IMR-90 (cell line): ENCODE measurements at places on chromosomes 4 and X. TPM values are rescaled to one million over a fixed set of nuclear protein-coding genes. Genes with fewer than 3 reads are reported as not detected.
A peak's percentile ranks its signal among the peaks of the same experiment; 100 is the strongest.

The BDH2 gene
- 36.4 and 52.2 TPM in 2 replicates for total RNA-seq

The EOLA2 gene
- 22.5 and 23.7 TPM in 2 replicates for total RNA-seq

GRCh38 chrX:26442340-26442739 is 226.4 kb downstream of the MAGEB5 start:
- H3K27ac ChIP-seq, result no peak overlapping the region
- peak; percentile 26 for DNase-seq
- H3K4me1 ChIP-seq, result no peaks in the 10 kb centered on the region
- no peaks in the 10 kb centered on the region for H3K27me3 ChIP-seq

- no peak for DNase-seq
- peaks cover 9% of the 10 kb centered on the region for H3K27me3 ChIP-seq
- H3K4me1 ChIP-seq, result no peaks in the 10 kb centered on the region
- H3K27ac ChIP-seq, result no peak overlapping the region
- H3K4me3 ChIP-seq, result no peak overlapping the region
Observed at GRCh38 chr4:37794056-37794455, 32.4 kb upstream of the PGM2 start.

- DNase-seq, result no peak
- H3K36me3 ChIP-seq, result no peaks in the 10 kb centered on the region
Observed at GRCh38 chrX:13050151-13050550, 5.7 kb upstream of the FAM9C start.

GRCh38 chr4:32768664-32769389 is 2048.7 kb downstream of the PCDH7 start:
- no peak for DNase-seq
- no peaks in the 10 kb centered on the region for H3K27me3 ChIP-seq
- H3K4me1 ChIP-seq, result no peaks in the 10 kb centered on the region

DNA sequence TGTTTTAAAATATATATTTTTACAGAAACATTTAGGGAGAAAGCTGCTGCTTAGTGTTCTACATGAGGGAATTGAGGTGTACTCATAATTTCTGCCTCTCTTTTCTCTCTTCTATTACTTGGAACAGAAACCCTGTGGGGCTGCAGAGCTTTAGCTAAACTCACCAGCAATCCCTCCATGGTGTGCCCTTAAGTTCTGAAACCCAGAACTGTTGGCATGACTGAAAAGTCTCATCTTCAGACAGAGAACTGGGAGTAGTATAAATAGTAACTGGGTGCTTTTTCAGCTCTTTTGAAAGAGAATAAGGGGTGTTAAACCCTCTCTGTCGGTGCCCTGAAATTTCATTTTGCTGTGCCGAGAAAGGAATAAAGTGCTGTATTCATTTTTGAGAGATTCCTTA is 294.9 kb upstream of the BOD1L1 start:
- no peak for DNase-seq
- H3K27ac ChIP-seq, result no peak overlapping the region
- H3K27me3 ChIP-seq, result no peaks in the 10 kb centered on the region
- no peak overlapping the region for H3K4me3 ChIP-seq
- peaks cover 24% of the 10 kb centered on the region for H3K4me1 ChIP-seq

DNA sequence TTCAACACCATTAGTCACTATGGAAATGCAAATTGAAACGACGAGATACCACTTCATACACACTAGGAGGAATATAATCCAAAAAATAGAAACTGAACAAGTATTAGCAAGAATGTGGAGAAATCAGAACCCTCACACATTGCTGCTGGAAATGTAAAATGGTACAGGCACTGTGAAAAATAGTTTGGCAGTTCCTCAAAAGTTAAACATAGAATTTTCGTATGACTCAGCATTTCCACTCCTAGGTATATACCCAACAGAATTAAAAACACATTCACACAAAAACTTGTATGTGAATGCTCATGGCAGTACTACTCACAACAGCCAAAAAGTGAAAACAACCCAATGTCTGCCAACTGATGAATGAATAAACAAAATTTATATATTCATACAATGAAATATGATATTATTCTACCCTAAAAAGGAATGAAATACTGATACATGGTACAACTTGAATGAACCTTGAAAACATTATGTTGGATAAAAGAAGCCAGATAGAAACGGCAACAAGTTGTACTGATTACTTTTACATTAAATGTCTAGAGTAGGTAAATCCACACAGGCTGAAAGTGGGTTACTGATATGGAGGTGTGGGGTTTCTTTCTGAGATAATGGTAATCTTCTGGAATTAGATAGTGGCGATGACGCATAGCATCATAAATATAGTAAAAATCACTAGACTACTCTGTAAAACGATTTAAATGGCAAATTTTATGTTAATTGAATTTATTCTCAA is 22.3 kb downstream of the TEC start:
- H3K27ac ChIP-seq, result no peak overlapping the region
- H3K36me3 ChIP-seq, result no peaks in the 10 kb centered on the region
- H3K4me1 ChIP-seq, result no peaks in the 10 kb centered on the region
- DNase-seq, result peak; percentile 46
- no peaks in the 10 kb centered on the region; the same call in 1 of the 2 replicates for H3K27me3 ChIP-seq

The IL2 gene
- not detected in 2 replicates for total RNA-seq

DNA sequence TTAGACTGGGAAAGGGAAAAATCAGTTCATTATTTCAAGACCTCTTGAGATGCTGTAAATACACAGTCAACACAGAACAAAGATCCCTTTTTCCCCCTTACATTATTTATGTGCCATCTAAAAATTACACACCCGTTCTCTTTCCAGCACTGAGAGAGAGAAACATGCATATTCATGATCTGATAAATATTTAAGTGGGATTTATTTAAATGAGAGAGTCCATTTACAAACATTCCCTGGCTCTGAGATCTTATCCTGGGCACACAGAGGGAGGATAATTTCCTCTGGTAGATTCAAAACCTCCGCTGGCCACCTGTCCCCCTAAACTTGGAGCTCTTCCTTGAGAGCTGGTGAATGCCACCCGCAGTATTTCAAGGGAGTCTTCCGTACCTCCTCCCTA is 88.6 kb downstream of the GRIA3 start:
- DNase-seq, result no peak
- H3K27ac ChIP-seq, result no peak overlapping the region
- H3K4me3 ChIP-seq, result no peak overlapping the region

GRCh38 chr4:80619070-80619674 is 283.6 kb downstream of the CFAP299 start:
- DNase-seq, result no peak
- no peak overlapping the region for H3K27ac ChIP-seq
- no peak overlapping the region for H3K4me3 ChIP-seq
- no peaks in the 10 kb centered on the region for H3K27me3 ChIP-seq

DNA sequence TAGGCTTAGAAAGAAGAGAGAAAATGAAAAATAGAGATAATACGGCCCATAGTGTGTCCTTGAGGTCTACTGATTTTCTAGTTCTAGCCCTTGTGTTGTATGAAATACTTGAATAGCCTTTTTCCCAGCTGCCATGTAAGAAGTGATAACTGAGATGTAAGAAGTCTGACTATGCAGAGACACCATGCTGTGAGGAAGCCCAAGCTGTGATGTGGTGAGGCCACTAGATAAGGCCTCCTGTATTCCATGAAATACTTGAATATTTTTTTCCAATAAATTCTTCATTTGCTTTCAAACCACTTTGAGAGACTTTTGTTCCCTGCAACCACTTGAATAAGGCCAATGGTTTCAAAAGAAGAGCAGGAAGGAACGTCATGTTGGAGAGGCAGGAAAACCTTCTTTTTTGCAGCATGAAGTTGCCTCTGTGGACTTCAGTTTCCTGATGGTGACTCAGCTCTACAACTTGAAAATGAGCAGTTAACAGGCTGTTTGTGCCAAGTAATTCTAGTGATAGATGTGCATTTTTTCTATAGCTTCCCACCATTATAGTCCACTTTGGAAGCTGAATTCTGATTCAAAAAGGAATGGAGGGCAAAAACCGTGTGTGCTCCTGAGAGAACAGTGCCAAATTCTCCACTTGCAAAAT is 25.5 kb upstream of the FAM9C start:
- no peaks in the 10 kb centered on the region for H3K4me1 ChIP-seq
- H3K36me3 ChIP-seq, result no peaks in the 10 kb centered on the region
- H3K27ac ChIP-seq, result no peak overlapping the region
- no peaks in the 10 kb centered on the region for H3K27me3 ChIP-seq
- DNase-seq, result peak; percentile 56

- no peak for DNase-seq
- no peaks in the 10 kb centered on the region for H3K27me3 ChIP-seq
- no peak overlapping the region for H3K27ac ChIP-seq
- no peaks in the 10 kb centered on the region for H3K36me3 ChIP-seq
Observed at GRCh38 chr4:83231620-83232076, 53.0 kb downstream of the COQ2 start.

DNA sequence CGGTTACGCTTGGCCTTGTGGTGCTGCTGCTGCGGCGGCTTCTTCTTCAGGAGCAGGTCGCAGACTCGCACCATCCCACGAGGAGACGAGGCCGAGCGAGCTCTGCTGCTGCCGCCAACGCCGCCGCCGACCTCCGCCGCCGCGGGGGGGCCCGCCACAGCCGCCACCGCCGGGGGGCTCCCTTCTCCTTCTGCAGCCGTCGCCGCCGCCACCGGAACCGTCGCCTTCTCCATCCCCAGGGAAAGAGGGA is 237 bp downstream of the ANKRD17 start:
- H3K27ac ChIP-seq, result peak overlapping the region; percentile 96
- no peaks in the 10 kb centered on the region for H3K27me3 ChIP-seq
- H3K4me1 ChIP-seq, result no peaks in the 10 kb centered on the region

The TBX22 gene
- total RNA-seq, result not detected in 2 replicates

DNA sequence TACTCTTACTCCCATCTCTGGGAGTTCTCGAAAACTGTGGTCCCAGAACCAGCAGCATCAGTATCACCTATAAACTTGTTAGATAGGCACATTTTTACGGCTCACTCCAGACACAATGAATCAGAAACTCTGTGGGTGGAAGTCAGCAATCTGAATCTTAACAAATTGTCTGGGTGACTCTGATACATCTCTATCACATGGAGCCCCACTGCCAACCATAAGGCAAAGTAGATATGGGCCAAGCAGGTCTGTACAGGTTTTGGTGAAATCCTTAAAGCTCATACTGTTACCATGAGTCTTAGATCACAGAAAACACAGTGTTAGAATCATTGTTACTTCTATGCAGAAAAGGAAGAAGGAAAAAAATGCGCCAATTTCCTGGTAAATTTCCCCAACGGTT is 122.5 kb upstream of the HCCS start:
- DNase-seq, result no peak
- H3K36me3 ChIP-seq, result no peaks in the 10 kb centered on the region
- H3K4me3 ChIP-seq, result no peak overlapping the region
- H3K27me3 ChIP-seq, result no peaks in the 10 kb centered on the region
- H3K27ac ChIP-seq, result no peak overlapping the region

The BMP15 gene
- not detected in 2 replicates for total RNA-seq

GRCh38 chr4:76430519-76431388 is 4.3 kb upstream of the SHROOM3 start:
- H3K4me1 ChIP-seq, result no peaks in the 10 kb centered on the region
- no peak overlapping the region for H3K4me3 ChIP-seq
- peaks cover 21% of the 10 kb centered on the region for H3K27me3 ChIP-seq
- H3K36me3 ChIP-seq, result no peaks in the 10 kb centered on the region
- no peak overlapping the region for H3K27ac ChIP-seq

The SFRP2 gene
- not detected in 2 replicates for total RNA-seq

The SMIM10 gene
- total RNA-seq, result 2.3 and 3.6 TPM in 2 replicates

- H3K27ac ChIP-seq, result no peak overlapping the region
- no peaks in the 10 kb centered on the region for H3K36me3 ChIP-seq
- no peak overlapping the region for H3K4me3 ChIP-seq
- no peaks in the 10 kb centered on the region for H3K27me3 ChIP-seq
- H3K4me1 ChIP-seq, result no peaks in the 10 kb centered on the region; the same call in 1 of the 2 replicates
- no peak for DNase-seq
Observed at GRCh38 chr4:87807402-87807801, 8.0 kb downstream of the IBSP start.

- H3K36me3 ChIP-seq, result no peaks in the 10 kb centered on the region
- no peak overlapping the region for H3K27ac ChIP-seq
- no peaks in the 10 kb centered on the region for H3K4me1 ChIP-seq
- H3K4me3 ChIP-seq, result no peak overlapping the region
- H3K27me3 ChIP-seq, result no peaks in the 10 kb centered on the region
Observed at GRCh38 chrX:906586-906985, 276.0 kb downstream of the SHOX start.

DNA sequence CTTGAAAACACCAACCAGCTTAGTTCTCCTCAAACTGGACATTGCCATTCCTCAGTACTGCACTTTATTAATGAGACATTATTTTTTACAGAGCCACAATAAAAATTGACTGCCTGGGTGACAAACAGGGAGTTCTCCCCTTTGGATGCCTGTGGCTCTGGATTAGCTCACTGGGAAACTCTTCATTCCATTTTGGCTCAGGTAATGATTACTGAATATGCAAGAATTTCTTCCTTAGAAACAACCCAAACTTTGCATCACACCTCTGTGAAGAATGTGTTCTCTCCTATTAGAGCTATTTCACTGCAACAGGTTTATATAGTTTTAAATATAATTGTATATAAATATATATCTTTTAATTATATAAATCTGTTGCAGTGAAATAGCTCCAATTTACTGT is 2065.8 kb downstream of the ARAP2 start:
- no peak overlapping the region for H3K27ac ChIP-seq
- H3K4me1 ChIP-seq, result peaks cover 7% of the 10 kb centered on the region
- DNase-seq, result no peak
- H3K27me3 ChIP-seq, result no peaks in the 10 kb centered on the region
- H3K4me3 ChIP-seq, result no peak overlapping the region

- H3K27me3 ChIP-seq, result no peaks in the 10 kb centered on the region
- 0 out of 2 replicates have a peak, but pooled peaks cover 2% of the 10 kb centered on the region for H3K36me3 ChIP-seq
Observed at GRCh38 chr4:159366966-159367780, 264.3 kb downstream of the RAPGEF2 start.

The ACE2 gene
- not detected in 2 replicates for total RNA-seq

DNA sequence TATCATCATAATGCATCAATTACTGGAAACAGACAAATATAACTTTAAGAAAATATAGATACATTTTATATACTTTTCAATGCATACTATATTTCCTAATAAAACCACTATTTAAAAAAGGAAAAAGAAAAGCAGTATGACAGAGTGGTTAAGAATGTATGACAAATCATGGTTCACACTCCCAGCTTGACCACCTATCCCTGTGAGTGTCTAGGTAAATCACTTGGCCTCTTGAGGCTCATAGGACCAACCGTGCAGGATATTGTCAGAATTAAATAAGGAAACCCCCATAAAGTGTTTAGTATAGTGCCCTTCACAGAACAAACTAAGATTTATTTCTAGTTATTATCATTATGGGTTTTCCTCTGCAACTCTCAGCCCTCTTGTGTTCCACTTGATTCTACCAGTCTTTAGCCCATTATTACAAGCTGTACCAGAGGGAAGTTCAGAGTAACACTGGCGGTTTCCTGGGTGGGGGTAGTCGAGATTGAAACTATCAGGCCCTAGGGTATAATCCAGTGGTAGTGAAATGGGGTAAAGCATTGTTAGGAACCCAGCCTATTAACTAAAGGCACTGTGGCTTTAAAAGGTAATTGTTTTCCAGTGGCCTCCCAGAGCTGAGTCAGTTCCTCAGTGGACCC is 55.5 kb upstream of the PAK3 start:
- no peak overlapping the region for H3K4me3 ChIP-seq
- DNase-seq, result peak; percentile 36
- peak overlapping the region; percentile 43; the same call in 1 of the 2 replicates for H3K27ac ChIP-seq
- peaks cover 1% of the 10 kb centered on the region; the same call in 1 of the 2 replicates for H3K4me1 ChIP-seq
- H3K36me3 ChIP-seq, result no peaks in the 10 kb centered on the region
- H3K27me3 ChIP-seq, result peaks cover 3% of the 10 kb centered on the region

The PGAM4 gene
- 0.72 TPM in 1 of 2 replicates, not detected in the other for total RNA-seq
